ENCODE measurements at places on chromosomes 7 and 10.

DNA sequence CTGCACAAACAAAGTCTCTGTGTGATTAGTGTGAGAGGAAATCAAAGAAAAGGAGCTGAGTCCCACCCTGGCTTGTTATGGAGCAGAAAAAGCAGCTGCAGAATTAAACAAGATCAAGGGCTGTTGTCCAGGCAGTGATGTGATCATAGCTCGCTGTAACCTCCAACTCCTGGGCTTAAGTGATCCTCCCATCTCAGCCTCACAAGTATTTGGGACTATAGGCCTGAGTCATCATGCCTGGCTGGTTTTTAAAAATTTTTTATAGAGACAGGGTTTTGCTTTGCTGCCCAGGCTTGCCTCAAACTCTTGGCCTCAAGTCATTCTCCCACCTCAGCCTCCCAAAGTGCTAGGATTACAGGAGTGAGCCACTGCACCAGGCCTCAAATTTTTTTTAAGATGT, 88.9 kb downstream of the IPMK start:
- DNase-seq: no peak

GRCh38 chr7:47042669-47043068, 539.2 kb downstream of the TNS3 start:
- DNase-seq: no peak

GRCh38 chr7:149180722-149181449, 14.5 kb upstream of the ZNF282 start:
- DNase-seq: no peak

- DNase-seq: no peak
Measured at GRCh38 chr10:133173860-133174640, 14.0 kb downstream of the KNDC1 start.

DNA sequence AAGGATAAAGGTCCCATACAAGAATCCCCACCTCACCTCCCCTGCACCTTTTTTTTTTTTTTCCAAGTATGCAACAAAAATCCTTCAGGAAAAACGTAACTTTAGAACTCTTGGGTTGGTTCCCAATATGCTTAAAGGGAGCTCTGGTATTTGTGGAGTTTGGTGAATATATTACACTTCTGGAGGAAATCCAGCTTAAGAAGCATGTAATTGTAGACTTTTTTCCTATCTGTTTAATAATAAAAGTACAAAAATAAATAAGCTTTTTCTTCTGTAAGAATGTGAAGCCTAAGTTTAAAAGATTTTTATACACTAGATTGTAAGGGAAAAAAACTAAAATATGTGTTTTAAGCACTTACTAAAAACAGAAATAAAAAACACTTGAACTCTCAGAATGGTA, 102.3 kb downstream of the SORBS1 start:
- no peak for DNase-seq

GRCh38 chr10:97543025-97543546, 29.5 kb upstream of the ANKRD2 start:
- no peak for DNase-seq

DNA sequence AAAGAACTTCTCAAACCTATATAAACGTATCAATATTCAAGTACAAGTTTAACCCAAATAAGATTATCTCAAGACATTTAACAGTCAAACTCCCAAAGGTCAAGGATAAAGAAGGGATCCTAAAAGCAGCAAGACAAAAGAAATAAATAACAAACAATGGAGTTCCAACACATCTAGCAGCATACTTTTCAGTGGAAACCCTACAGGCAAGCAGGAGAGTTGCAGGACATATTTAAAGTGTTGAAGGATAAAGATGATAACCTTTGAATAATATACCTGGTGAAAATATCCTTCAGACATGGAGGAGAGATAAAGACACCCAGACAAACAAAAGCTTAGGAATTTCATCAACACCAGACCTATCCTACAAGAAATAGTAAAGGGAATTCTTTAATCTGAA, 82.8 kb downstream of the TES start:
- DNase-seq: no peak

DNA sequence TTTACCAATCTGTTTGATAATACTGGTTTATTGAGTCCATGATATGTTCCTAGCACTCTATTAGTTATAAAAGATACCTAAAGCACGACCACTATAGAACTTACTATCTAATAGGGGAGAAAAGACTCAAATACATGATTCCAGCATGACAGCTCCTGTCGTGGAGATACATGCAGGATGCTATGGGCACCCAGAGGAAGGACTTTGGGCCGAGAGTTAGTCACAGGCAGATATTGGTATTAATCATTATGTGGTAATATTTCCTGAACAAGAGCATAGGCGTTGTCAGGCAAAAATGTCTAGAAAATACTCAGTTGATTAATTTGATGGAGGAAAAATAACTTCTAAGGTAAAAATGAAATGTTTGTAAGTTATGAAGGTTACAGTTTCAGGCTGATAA, 31.8 kb downstream of the CNNM2 start:
- no peak for DNase-seq

DNA sequence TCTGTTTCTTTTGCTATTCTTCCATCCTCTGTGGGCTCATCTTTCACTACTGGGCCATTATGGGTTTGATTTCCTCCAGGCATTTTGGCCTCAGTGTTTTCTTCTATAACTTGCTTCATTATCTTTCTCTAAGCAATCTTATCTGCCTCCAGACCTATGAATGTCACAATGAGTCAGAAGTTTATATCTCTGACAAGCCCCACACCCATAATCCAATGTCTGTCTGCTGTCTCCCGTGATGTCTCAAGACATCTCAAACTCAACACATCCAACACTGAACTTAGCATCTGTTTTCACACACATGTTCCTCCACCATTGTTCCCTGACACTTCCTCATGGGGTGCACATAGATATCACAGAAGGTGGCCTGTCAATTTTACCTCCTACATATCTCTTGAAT, 46.7 kb upstream of the RHOBTB1 start:
- DNase-seq: no peak

GRCh38 chr10:110501142-110501937, 3.6 kb downstream of the DUSP5 start:
- no peak for DNase-seq

GRCh38 chr7:54995610-54996363, 23.0 kb upstream of the EGFR start:
- no peak for DNase-seq

- DNase-seq: no peak
Measured at GRCh38 chr7:128136215-128136597, 104.9 kb upstream of the LEP start.

GRCh38 chr10:30002426-30003266, 56.7 kb downstream of the JCAD start:
- peak; percentile 16 for DNase-seq

Data from COR-L47 (cell line).